ENCODE measurements at places on chromosomes 3 and 15.

- no peak for DNase-seq
Measured at GRCh38 chr3:190044142-190044541, 76.6 kb downstream of the P3H2 start.

DNA sequence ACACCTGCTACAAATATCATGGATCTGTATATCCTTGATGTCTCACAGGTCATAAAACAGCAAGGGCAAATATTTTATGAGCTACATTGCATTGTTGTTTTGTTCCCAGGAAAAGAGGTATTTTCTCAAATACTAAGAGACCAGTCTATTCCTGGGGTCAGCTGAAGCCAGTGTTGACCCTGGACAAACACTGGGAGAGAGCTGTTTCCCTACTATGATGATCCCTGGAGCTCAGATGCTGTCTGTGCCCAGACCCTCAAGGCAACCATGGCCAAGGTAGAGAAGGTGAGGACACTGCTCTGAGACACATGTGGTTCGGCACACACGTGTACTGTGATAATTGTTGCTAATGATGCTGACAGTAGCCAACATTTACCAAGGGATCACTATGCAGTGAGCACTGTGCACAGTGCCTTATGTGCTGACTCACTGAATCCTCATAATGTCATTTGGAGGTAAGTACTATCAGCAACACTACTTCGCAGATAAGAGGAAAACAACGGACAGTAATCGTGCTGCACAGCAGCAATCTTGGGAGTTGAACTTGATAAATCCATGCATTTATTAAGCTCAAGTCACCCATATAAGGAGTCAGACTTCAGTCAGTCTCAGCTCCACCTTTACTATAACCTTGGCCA is 943.6 kb downstream of the FHIT start:
- no peak for DNase-seq

GRCh38 chr3:126711121-126711760 is 7.2 kb downstream of the CHCHD6 start:
- peak; percentile 20 for DNase-seq

- DNase-seq: no peak
Measured at GRCh38 chr3:24614359-24614758, 119.7 kb upstream of the THRB start.

DNA sequence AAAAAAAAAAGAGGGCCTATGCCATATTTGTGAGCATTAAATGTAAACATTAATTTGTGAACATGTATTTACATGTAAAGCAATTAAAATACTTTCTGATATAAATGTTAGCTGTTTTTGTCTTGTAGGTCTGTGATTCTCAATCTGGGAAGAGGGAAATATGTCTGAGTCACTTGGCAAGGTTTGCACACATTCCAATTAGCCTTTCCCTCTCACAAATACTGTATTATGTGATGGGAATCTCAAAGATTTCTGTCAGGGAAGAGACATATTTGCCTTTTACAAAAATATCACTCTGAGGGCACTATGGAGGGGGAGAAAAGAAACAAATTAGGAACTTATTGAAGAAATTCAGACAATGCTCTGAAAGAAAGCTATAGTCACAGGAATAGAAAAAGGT is 483.6 kb downstream of the GBE1 start:
- DNase-seq: no peak

DNA sequence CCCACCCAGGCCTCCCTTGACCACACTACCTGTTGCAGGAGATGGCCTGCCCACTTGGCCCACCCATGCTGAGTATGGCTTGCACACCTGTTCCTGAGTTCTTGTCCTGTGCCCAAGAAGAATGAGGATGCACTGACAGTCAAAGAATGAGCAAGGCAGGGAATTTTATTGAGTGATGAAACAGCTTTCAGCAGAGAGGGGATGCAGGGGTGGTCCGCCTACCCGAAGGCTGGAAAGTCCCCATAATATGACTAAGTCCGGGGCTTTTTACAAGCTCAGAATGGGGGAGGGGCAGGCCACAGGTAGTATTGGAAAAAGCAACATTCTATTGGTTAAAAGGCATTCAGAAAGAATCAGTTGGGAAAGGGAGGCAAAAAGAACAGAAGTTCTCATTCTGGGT is 29.9 kb upstream of the RNU6-1 start:
- DNase-seq: no peak

- DNase-seq: no peak
Measured at GRCh38 chr15:83422081-83422480, 25.1 kb upstream of the SH3GL3 start.

DNA sequence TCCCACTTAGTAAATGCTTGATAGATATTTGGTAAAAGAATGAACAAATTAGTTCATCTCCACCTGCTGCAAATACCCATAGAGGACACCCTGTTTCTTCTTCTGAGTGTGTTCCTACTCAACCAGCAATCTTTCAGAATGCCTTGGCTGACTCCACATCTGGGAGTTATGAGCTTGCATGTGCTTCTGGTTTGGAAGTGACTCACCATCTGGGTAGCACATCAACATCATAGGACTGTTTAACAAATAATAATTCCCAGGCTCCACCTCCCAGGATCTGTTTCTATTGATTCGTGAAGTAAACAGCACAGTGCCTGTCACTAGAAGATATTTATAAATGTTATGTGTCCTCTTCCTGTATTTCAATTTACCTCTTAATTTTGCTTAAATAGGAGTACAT is 580.1 kb downstream of the ROBO2 start:
- DNase-seq: no peak

GRCh38 chr3:59313365-59313764 is 263.5 kb upstream of the CFAP20DC start:
- DNase-seq: peak; percentile 68

DNA sequence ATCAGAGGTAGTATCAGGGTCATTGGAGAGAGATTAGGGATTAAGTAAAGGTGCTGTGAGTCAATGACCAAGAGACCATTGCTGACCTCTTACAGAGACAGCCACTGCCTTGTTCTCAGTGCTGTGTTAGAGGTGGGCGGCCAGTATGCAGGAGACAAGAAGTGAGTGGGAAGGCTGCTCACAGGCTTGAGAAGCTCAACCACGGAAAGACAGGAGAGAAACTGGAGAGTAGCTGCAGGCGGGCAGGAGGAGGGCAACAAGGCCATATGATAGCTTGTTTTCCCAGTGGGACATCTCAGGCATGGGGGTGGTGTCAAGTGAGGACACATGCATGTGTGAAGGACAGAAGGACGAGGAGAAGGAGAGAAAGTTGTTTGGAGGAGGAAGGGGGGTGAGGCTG is 237.3 kb downstream of the PDCD6IP start:
- no peak for DNase-seq

GRCh38 chr15:78098131-78098755 is 5.9 kb downstream of the SH2D7 start:
- no peak for DNase-seq

DNA sequence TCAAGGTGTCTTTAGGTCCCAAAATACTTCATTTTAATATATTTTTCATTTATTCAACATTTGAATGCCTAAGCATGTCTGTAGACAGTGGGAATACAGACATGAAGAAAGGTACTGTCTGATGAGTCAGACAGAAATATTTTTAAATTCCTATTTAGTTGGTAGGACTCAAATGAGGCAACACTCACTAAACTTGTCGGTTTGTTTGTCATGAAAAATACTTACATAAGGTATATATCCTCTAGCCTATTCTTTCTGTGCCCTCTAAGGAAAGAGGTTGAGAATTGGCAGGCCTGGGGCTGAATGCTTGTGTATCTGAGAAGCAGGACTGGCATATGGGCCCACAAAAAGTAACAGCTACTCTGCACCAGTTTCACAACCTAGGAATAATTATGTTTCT is 423.6 kb upstream of the MDFIC2 start:
- no peak for DNase-seq

DNA sequence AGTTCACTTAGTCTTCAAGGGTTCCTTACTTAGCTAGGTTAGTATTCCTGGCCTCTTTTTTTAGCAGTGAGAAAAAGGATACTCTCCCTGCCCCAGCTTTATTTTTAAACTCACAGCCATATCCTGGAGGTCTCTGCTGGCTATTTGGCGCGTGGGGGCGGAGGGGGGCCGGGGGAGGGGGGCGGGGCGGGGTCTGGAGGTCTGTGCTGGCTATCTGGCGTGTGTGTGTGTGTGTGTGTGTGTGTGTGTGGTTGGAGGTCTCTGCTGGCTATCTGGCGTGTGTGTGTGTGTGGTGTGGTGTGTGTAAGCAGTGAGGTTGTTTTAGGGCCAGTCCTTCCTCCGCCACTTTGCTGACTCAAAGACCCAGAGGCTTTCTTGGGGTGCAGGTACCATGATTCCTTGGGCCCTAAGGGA is 579 bp upstream of the PLAAT1 start:
- DNase-seq: peak; percentile 41

DNA sequence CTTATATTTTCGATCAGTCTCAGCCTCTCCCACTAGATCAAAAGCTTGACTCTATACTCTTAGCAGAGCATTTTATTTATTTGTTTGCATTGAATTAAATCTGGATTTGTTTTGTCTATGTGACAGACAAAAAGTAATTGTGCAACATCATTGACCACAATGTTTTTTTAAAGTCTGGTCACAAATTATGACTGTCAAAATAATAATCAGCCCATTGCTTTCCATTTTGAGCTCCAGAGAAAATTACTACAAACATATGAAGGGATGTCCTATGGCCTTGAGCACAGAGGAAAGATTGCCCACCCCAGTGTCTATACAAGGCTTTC is 82.3 kb downstream of the FSIP1 start:
- DNase-seq: no peak

- no peak for DNase-seq
Measured at GRCh38 chr15:82966671-82967071, 14.2 kb upstream of the HOMER2 start.

DNA sequence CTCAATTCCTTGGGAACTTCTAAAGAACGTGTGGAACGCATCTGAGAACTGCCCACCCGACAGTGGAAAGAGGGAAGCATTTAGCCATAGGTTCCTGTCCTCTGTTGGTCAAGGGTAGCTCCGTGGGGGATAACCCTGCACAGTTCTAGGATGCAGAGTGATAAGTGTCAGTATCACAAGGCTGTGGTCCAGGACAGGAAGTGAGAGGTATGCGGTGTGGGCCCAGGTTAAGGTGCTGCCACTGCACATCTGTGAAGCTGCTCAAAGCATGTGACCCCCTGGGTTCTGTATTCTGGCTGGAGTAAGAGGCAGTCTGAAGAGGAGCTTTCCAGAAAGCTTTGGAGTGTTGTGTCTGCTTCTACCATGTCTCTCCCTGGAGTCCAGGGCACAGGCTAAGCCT is 51.7 kb upstream of the HES1 start:
- no peak for DNase-seq

DNA sequence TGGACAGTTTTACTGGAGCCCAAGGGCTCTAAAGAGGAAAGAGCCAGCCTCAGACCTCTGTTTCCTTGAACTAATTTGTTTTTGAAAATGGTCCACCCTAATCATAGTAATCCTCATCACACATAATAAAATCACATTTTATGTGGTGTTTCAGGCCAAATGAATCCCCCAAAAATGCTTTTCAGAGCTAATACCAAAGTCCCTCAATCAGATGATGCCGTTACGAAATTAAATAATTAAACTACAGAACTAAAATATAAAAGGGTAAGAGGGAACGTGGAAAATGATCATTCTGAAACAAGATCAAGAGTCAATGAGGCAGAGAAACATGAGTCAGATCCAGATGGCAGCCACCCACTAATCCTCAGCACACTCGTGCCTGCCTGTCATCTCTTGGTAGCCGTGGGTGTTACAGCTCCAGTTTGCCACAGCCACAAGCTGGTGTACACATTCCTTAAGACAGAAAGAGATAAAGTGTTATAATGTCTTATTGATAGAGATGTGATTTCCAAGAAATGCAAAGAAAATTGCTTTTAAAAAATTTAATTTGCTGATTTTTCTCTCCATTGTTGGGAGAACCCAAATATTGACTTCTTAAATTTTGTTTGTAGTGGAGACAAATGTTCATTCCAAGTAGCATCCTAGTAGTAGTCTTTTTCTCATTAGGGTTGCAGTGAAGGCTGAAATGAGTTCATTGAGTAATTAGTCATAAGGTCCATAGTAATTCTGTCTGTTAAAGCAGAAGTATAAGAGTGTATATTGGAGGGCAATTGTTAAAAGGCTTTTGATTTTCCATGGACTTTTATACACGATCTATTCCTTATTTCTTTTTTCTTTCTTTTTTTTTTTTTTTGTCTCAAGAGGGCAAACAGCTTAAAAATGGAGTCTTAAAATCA is 104.2 kb downstream of the AGBL1 start:
- peak; percentile 7 for DNase-seq

- no peak for DNase-seq
Measured at GRCh38 chr15:25327686-25328085, 111.1 kb downstream of the UBE3A start.

GRCh38 chr15:94360251-94360685 is 128.9 kb downstream of the MCTP2 start:
- no peak for DNase-seq

GRCh38 chr3:54743755-54744154 is 184.1 kb downstream of the LRTM1 start:
- no peak for DNase-seq

GRCh38 chr15:34304613-34305012 is 33.0 kb downstream of the SLC12A6 start:
- no peak for DNase-seq

DNA sequence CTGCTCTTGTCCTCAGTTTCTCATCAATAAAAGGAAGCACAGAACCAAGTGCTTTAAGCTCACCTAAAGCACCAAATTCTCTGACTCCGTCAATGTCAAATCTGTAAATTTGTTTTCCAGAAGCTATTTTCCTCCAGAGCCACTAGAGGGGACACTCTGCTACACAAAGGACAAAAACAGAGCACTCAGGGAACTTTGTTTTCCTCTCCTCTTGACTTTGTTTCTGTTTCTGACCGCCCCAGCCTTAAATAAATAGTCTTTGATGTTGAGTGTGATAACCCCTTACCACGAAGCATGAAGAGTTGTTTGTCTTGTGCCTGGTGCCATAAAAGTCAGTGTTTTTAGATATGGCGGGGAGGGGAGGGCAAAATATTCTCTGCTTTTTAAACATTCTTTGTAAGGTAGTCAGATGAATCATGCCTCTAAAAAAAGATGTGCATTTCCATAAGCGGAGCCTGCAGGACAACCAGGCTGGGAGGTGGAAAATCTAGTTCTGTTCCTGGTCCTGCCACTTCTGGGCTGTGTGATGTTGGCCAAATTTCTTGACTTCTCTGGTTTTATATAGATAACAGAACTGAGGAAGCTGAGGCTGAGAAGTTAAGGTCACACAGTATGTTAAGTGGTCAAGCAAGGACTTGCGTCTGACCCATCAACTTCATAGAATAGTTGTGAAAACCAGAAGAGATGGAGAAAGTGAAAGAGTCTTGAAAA is 7.3 kb upstream of the ZBTB38 start:
- peak; percentile 65 for DNase-seq

All from neural progenitor cell (in vitro differentiated cells).